Osteoblast (primary cell): ENCODE measurements at places on chromosomes 7 and 10. TPM values are rescaled to one million over a fixed set of nuclear protein-coding genes. Genes with fewer than 3 reads are reported as not detected.

BLVRA gene
- total RNA-seq = 20.6 and 21.5 TPM in 2 replicates

KBTBD2 gene
- total RNA-seq = 39.5 and 47.0 TPM in 2 replicates

HOGA1 gene
- 1.4 and 2.7 TPM in 2 replicates for total RNA-seq

SCART1 gene
- total RNA-seq = 5.1 and 5.6 TPM in 2 replicates

OPN4 gene
- total RNA-seq = not detected in 2 replicates

KCNIP2 gene
- 0.88 and 1.4 TPM in 2 replicates for total RNA-seq

PDCD11 gene
- total RNA-seq = 18.8 and 19.2 TPM in 2 replicates

TMEM130 gene
- 0.88 and 1.1 TPM in 2 replicates for total RNA-seq

PLXNA4 gene
- total RNA-seq = 4.3 and 6.5 TPM in 2 replicates

SHLD2 gene
- total RNA-seq = 39.5 and 40.9 TPM in 2 replicates

JAKMIP3 gene
- total RNA-seq = 0.29 and 0.36 TPM in 2 replicates

CYP2C19 gene
- not detected in 2 replicates for total RNA-seq

DNA sequence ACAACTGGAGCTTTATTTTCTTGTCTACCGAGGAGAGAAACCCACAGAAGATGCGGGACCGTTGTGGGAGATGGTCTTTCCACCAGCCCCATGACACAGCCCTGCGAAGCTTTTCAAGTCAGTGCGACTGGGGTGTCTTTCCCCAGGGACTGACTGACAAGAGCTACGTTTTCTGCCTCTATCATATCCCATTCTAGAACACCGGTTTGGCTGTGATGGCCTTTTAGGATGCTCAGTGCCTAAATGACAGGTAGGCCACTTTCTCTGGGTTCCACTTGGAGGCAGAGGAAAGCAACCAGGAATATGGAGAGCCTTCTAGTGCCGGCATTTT is 16.9 kb downstream of the SLC13A4 start:
- no peak overlapping the region for H3K4me3 ChIP-seq
- no peak overlapping the region for H3K27ac ChIP-seq
- no peaks in the 10 kb centered on the region for H3K36me3 ChIP-seq
- peaks cover 17% of the 10 kb centered on the region for H3K4me1 ChIP-seq

DNA sequence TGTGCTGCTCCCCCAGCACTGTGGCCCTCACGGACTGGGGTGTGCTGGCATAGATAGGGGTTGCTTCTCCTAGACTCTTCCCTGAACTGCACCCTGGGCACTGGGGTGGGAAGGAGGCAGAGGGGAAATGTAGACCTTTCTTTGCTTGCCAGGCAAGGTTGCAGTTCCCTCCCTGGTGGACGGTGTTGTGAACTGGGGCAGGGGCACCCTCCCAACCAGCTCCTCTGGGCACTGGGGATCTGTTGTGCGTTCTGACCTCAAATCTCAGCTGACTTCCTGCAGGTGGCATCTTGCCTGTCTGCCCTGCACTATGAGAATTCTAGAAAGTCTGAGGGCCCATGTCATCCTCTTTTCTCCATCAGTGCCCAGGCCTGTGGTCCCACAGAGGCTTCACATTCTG is 53.9 kb downstream of the ARHGAP22 start:
- H3K27me3 ChIP-seq = no peaks in the 10 kb centered on the region
- peaks cover 78% of the 10 kb centered on the region for H3K36me3 ChIP-seq
- no peak for DNase-seq

GRCh38 chr7:10708447-10708846 is 265.2 kb upstream of the PHF14 start:
- H3K4me3 ChIP-seq = no peak overlapping the region
- H3K27ac ChIP-seq = no peak overlapping the region
- no peaks in the 10 kb centered on the region for H3K36me3 ChIP-seq
- no peak for DNase-seq
- H3K27me3 ChIP-seq = no peaks in the 10 kb centered on the region

- no peak overlapping the region for H3K4me3 ChIP-seq
- peaks cover 11% of the 10 kb centered on the region for H3K4me1 ChIP-seq
- no peaks in the 10 kb centered on the region for H3K27me3 ChIP-seq
- no peak for DNase-seq
- H3K27ac ChIP-seq = no peak overlapping the region
Observed at GRCh38 chr7:82021713-82022112, 251.9 kb upstream of the HGF start.

GRCh38 chr10:29596826-29597225 is 37.9 kb downstream of the SVIL start:
- H3K4me1 ChIP-seq = peaks cover 8% of the 10 kb centered on the region
- H3K27ac ChIP-seq = no peak overlapping the region
- H3K36me3 ChIP-seq = no peaks in the 10 kb centered on the region
- H3K4me3 ChIP-seq = no peak overlapping the region
- no peak for DNase-seq
- H3K27me3 ChIP-seq = no peaks in the 10 kb centered on the region

- no peak overlapping the region for H3K4me3 ChIP-seq
- no peak for DNase-seq
- H3K27ac ChIP-seq = no peak overlapping the region
- H3K4me1 ChIP-seq = no peaks in the 10 kb centered on the region
- no peaks in the 10 kb centered on the region for H3K27me3 ChIP-seq
Observed at GRCh38 chr10:115593060-115593459, 499.9 kb downstream of the ATRNL1 start.

- H3K4me3 ChIP-seq = no peak overlapping the region
- no peaks in the 10 kb centered on the region for H3K27me3 ChIP-seq
- H3K27ac ChIP-seq = peak overlapping the region; percentile 83
- no peaks in the 10 kb centered on the region for H3K36me3 ChIP-seq
Observed at GRCh38 chr10:3893901-3894563, 109.0 kb upstream of the KLF6 start.

GRCh38 chr10:30984563-30985328 is 46.9 kb downstream of the ZNF438 start:
- no peaks in the 10 kb centered on the region for H3K27me3 ChIP-seq
- peak overlapping the region; percentile 74 for H3K27ac ChIP-seq
- DNase-seq = peak; percentile 11
- no peak overlapping the region for H3K4me3 ChIP-seq
- H3K4me1 ChIP-seq = peaks cover 33% of the 10 kb centered on the region

GRCh38 chr7:47953822-47954221 is 5.6 kb upstream of the PKD1L1 start:
- peak overlapping the region; percentile 60 for H3K27ac ChIP-seq
- no peaks in the 10 kb centered on the region for H3K27me3 ChIP-seq
- peaks cover 8% of the 10 kb centered on the region for H3K4me1 ChIP-seq
- peaks cover 14% of the 10 kb centered on the region for H3K36me3 ChIP-seq

DNA sequence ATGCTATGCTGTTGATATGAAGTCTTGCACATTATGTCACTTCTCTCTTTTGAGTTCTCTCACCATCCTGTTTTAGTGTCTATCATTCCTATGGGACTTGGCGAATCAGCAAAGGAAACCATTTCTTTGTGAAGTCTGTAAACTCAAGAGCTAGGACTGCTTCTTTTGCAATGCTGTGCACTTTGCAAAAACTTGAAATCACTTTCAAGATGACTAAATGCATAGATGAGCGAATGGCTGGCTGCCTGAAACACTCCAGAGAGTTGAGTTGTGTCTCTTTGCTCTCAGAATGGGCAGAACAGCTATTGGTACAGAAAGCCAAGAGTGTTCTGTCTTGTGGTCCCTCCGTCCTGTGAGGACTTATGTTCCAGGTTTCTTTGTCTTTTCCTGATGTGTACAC is 18.3 kb upstream of the ELMO1 start:
- no peaks in the 10 kb centered on the region for H3K27me3 ChIP-seq
- no peak overlapping the region for H3K4me3 ChIP-seq
- no peaks in the 10 kb centered on the region for H3K4me1 ChIP-seq

- no peak overlapping the region for H3K4me3 ChIP-seq
- peaks cover 51% of the 10 kb centered on the region for H3K4me1 ChIP-seq
- H3K27me3 ChIP-seq = no peaks in the 10 kb centered on the region
- no peaks in the 10 kb centered on the region for H3K36me3 ChIP-seq
- no peak for DNase-seq
Observed at GRCh38 chr7:92747041-92747835, 89.1 kb downstream of the CDK6 start.

- H3K36me3 ChIP-seq = no peaks in the 10 kb centered on the region
- no peaks in the 10 kb centered on the region for H3K4me1 ChIP-seq
- no peak overlapping the region for H3K4me3 ChIP-seq
Observed at GRCh38 chr7:11524476-11525397, 307.3 kb downstream of the THSD7A start.

DNA sequence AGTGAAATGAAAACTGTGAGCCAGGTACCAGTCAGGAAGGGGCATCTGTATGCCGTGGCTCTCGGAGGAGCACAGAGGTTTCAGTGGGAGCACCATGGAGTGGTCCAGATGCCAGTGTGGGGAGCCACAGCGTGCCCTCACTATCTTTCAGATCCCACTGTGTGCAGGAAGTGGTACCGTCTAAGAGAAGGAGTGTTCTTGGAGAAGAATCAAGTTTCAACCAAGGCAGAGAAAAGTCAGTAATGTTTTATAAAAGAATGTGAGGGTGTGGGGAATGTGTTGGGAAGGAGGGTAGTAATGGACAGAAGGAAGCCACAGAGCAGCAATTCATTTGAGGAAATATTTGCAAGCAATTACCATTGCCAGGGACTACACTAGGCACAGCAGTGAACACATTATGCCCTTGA is 35.6 kb downstream of the PRKAR2B start:
- H3K36me3 ChIP-seq = no peaks in the 10 kb centered on the region
- no peak overlapping the region for H3K4me3 ChIP-seq
- no peak for DNase-seq

GRCh38 chr10:17330501-17330900 is 102.5 kb downstream of the VIM start:
- H3K4me1 ChIP-seq = peaks cover 13% of the 10 kb centered on the region
- no peak overlapping the region for H3K4me3 ChIP-seq
- no peaks in the 10 kb centered on the region for H3K36me3 ChIP-seq

- H3K27ac ChIP-seq = no peak overlapping the region
- H3K36me3 ChIP-seq = no peaks in the 10 kb centered on the region
- no peak overlapping the region for H3K4me3 ChIP-seq
- no peak for DNase-seq
- no peaks in the 10 kb centered on the region for H3K27me3 ChIP-seq
- no peaks in the 10 kb centered on the region for H3K4me1 ChIP-seq
Observed at GRCh38 chr7:89023206-89023605, 227.7 kb upstream of the TEX47 start.

DNA sequence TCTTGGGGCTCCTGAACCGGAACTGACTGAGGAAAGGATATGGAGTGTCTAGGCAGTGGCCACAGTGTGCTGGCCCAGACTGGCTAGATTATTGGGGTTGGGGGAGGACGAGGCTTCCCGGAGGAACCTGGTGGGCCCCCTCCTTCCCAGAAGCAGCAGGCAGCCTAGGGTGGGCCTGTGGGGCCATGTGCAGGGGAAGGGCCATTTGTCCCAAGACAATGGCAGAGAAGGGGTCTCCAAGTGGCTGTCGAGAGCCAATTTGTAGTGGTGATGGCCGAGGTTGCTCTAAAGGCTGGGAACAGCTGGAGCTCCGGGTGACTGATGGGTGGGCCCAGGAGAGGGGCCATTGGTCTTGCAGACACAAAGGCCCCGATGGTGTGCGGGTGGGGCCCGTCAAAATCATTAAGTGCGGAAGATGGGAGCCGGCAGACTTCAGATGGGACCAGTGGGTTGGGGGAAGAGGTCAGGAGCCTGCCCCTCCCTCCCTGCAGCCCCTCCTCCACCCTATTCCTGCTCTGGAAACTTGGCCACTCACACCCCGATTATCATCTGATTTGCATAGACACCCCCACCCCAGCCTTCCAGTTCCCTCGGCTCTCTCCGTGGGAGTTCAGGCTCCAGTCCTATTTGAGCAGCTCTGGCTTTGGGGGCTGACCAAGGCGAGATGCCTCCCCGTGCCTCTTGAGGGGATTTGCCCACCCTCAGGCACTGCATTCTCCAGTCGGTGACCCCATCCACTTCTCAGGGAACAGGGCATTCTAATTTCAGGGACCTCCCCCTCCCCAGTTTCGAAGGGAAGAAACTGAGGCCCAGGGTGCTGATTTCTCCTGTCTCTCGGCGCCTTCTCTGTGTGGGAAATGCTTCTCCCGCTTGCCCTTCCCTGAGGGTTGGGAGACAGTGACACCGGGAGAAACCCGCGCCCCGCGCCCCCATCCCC is 36.0 kb upstream of the PAX2 start:
- no peak overlapping the region for H3K27ac ChIP-seq
- no peaks in the 10 kb centered on the region for H3K36me3 ChIP-seq
- peaks cover 73% of the 10 kb centered on the region for H3K27me3 ChIP-seq
- H3K4me1 ChIP-seq = no peaks in the 10 kb centered on the region
- no peak overlapping the region for H3K4me3 ChIP-seq
- DNase-seq = peak; percentile 22

GRCh38 chr7:117564080-117564479 is 84.3 kb downstream of the CFTR start:
- H3K27ac ChIP-seq = no peak overlapping the region
- DNase-seq = no peak
- no peaks in the 10 kb centered on the region for H3K4me1 ChIP-seq

- no peaks in the 10 kb centered on the region for H3K36me3 ChIP-seq
- peak; percentile 98 for DNase-seq
- H3K4me1 ChIP-seq = peaks cover 43% of the 10 kb centered on the region
- no peaks in the 10 kb centered on the region for H3K27me3 ChIP-seq
- H3K4me3 ChIP-seq = peak overlapping the region; percentile 43
Observed at GRCh38 chr10:71260622-71261325, 48.4 kb downstream of the UNC5B start.

- no peaks in the 10 kb centered on the region for H3K4me1 ChIP-seq
- no peak overlapping the region for H3K4me3 ChIP-seq
- no peak overlapping the region for H3K27ac ChIP-seq
- H3K36me3 ChIP-seq = no peaks in the 10 kb centered on the region
Observed at GRCh38 chr10:5361966-5362365, 2.8 kb upstream of the UCN3 start.

DNA sequence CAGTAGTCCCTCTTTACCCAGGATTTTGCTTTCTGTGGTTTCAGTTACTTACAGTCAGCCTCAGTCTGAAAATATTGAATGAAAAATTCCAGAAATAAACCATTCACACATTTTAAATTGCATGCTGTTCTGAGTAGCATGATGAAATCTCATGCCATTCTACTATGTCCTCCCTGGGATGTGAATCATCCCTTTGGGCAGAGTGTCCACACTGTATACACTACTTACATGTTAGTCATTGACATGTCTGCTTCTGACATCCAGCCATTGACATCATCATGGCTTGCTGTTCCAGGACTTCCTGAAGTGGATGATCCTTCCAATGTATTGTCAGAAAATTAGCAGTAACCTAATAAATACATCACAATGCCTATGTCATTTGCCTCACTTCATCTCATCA is 34.6 kb upstream of the MALRD1 start:
- no peak overlapping the region for H3K27ac ChIP-seq
- H3K27me3 ChIP-seq = no peaks in the 10 kb centered on the region
- H3K4me3 ChIP-seq = no peak overlapping the region
- peak; percentile 77 for DNase-seq
- no peaks in the 10 kb centered on the region for H3K36me3 ChIP-seq

- no peaks in the 10 kb centered on the region for H3K27me3 ChIP-seq
- no peak overlapping the region for H3K27ac ChIP-seq
- H3K36me3 ChIP-seq = no peaks in the 10 kb centered on the region
Observed at GRCh38 chr7:2479276-2480069, 3.3 kb upstream of the GRIFIN start.

GRCh38 chr10:25481467-25481866 is 306.7 kb downstream of the GPR158 start:
- H3K36me3 ChIP-seq = no peaks in the 10 kb centered on the region
- DNase-seq = no peak
- no peaks in the 10 kb centered on the region for H3K27me3 ChIP-seq

GRCh38 chr7:158789842-158790241 is 39.5 kb downstream of the ESYT2 start:
- no peak overlapping the region for H3K27ac ChIP-seq
- H3K36me3 ChIP-seq = peaks cover 41% of the 10 kb centered on the region
- H3K4me3 ChIP-seq = no peak overlapping the region
- H3K27me3 ChIP-seq = no peaks in the 10 kb centered on the region
- DNase-seq = no peak
- no peaks in the 10 kb centered on the region for H3K4me1 ChIP-seq

- H3K36me3 ChIP-seq = no peaks in the 10 kb centered on the region
- no peak overlapping the region for H3K27ac ChIP-seq
- peaks cover 32% of the 10 kb centered on the region for H3K4me1 ChIP-seq
- H3K27me3 ChIP-seq = no peaks in the 10 kb centered on the region
Observed at GRCh38 chr7:29039821-29040578, 81.9 kb upstream of the TRIL start.
